Thymus (tissue), 14 donors: ENCODE measurements at places on chromosomes 5 and 9. TPM values are rescaled to one million over a fixed set of nuclear protein-coding genes. Genes with fewer than 3 reads are reported as not detected.

Gene KDM4C
- 36.2 TPM for total RNA-seq

Gene AGXT2
- not detected for total RNA-seq

Gene TYRP1
- total RNA-seq = 0.19 TPM

Gene HEMGN
- 16.9 TPM for total RNA-seq

Gene AJM1
- 0.42 TPM for total RNA-seq

Gene TEK
- 2.4 TPM for total RNA-seq

Gene PCDHA1
- total RNA-seq = not detected

Gene SHOC1
- under 0.01 TPM for total RNA-seq

Gene CNTLN
- total RNA-seq = 6.4 TPM

Gene CD72
- total RNA-seq = 6.8 TPM

Gene PTGER4
- 22.8 TPM for total RNA-seq

Gene GDNF
- 0.24 TPM for total RNA-seq

Gene FOXD4
- 0.38 TPM for total RNA-seq

Gene UGT3A1
- 0.09 TPM for total RNA-seq

Gene SHISAL2B
- total RNA-seq = not detected

Gene MARCHF11
- not detected for total RNA-seq

Gene WDR38
- 0.14 TPM for total RNA-seq

Gene ANKRD34B
- total RNA-seq = 0.05 TPM

Gene MORN5
- total RNA-seq = not detected

Gene C6
- total RNA-seq = 0.28 TPM

Gene NSA2
- total RNA-seq = 224 TPM

Gene SPZ1
- not detected for total RNA-seq

Gene LECT2
- not detected for total RNA-seq

Gene ZFYVE16
- total RNA-seq = 14.4 TPM

Gene BAAT
- total RNA-seq = 0.09 TPM

Gene PRRX2
- total RNA-seq = 1.3 TPM

Gene CNTNAP3
- 2.8 TPM for total RNA-seq

Gene FAM78A
- total RNA-seq = 19.6 TPM

Gene GABRA1
- total RNA-seq = 2.7 TPM

Gene CFAP90
- total RNA-seq = 0.76 TPM

Gene RORB
- total RNA-seq = 1.8 TPM

Gene TUSC1
- total RNA-seq = 6.2 TPM

Gene ENTREP1
- total RNA-seq = 4.1 TPM

Gene MAPKAP1
- 40.7 TPM for total RNA-seq

Gene PCDHB13
- 0.14 TPM for total RNA-seq

Gene ADGRD2
- 0.09 TPM for total RNA-seq

Gene TPRN
- total RNA-seq = 2.7 TPM

Gene SPATA31D4
- total RNA-seq = not detected

Gene NUTM2G
- total RNA-seq = not detected

Gene SARDH
- 13.1 TPM for total RNA-seq

Gene SECISBP2
- 41.2 TPM for total RNA-seq

Gene TEX48
- not detected for total RNA-seq

Gene KCNT1
- 0.05 TPM for total RNA-seq

Gene TRPM6
- total RNA-seq = 0.47 TPM

Gene PCDHA9
- not detected for total RNA-seq

Gene C5
- 2.4 TPM for total RNA-seq

Gene HMMR
- 54.9 TPM for total RNA-seq
